ENCODE measurements at places on chromosomes 16 and 17.

- no peak for DNase-seq
These were observed 43.1 kb downstream of the SCNN1G start for GRCh38 chr16:23225634-23226033.

DNA sequence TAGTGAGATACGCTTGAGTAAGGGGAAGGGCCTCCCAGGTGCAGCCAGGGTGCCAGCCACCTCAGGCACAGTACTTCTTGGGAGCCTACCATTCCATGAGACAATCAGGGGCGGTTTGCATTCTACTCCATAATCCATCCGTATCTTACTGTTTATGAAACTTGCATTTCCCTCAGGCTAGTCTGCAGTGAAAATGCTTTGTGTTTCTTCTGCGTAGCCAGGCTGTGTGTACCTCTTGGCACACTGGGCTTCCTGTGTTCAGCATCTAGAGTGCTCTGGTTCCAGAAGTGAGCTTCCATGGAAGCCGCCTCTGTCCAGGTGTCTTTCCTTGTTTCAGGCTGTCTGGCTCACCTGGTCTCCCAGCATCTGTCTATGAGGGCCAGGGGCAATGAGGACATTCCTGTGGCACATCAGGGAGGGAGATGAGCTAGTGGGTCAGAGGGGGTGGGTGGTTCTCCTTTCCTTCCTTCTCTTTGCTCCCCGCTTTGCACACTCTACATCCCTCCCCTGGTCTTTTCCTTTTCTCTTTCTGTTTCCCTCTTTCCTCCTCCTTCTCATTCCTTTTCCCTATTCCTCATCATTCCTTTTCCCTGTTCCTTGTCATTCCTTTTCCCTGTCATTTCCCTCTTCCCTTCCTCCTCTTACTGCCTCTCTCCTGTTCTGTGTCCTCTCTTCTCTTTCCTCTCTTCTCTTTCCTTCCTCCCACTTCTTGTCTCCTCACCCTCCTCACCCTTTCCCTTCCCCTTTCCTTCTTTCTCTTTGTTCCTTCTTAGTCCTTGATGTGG, 386.5 kb downstream of the CPPED1 start:
- no peak for DNase-seq

GRCh38 chr17:68351395-68351794, 60.1 kb downstream of the ARSG start:
- DNase-seq: no peak

DNA sequence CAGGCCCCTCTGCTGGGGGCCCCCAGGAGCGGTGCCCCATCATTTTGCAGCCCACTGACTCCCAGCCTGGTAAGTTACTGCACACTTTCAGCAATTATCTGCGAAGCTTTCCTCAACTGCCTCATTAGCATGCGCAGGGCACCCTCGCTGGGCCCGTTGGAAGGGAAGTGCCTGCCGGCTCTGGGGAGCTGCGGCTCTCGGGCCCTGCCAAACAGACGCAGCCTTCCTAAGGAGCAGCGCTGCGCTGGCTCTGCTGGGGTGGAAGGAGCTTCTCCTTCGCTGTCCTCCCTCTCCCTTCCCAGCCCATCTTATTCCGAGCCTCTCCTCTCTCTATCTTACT, 71.0 kb downstream of the RBBP6 start:
- DNase-seq: no peak

DNA sequence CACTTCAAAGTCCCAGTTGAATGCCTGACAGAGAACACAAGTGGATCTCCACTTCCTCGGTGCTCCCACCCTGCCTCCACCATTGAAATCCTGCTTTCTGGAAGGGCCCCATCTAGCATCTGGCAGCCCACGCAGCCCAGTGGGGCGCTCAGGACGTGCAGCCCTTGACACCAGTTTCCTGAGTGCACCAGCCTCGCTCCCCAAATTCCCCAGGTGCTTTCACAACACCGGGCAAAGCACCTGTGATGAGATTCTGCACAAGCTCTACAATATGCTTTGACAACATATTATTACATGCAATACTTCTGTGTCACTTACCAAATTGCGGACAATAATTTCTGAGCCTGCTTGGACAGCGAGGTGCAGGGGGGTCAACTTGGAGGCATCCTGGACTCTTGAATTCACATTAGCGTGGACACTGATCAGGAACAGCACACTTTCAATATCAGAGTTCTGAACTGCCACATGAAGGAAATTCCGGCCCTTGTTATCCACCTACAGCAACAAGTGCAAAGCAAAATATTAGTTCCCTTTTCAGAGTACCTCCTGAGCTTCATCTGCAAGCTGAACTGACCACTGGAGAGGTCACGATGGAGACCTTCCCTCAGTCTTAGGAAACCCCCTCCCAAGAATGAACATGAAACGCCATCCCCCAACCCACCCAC, 33.9 kb downstream of the CYB5D2 start:
- peak; percentile 35 for DNase-seq

- no peak for DNase-seq
These were observed 11.3 kb downstream of the CA5A start for GRCh38 chr16:87924811-87925670.

- no peak for DNase-seq
These were observed 77.1 kb downstream of the MRM3 start for GRCh38 chr17:859061-859823.

GRCh38 chr17:73645050-73645871, 1.0 kb upstream of the SDK2 start:
- peak; percentile 64 for DNase-seq

GRCh38 chr16:1890024-1890707, 18.2 kb upstream of the MEIOB start:
- no peak for DNase-seq

- peak; percentile 62 for DNase-seq
These were observed 1.4 kb downstream of the MMD start for GRCh38 chr17:55420067-55420775.

GRCh38 chr16:265711-266110, 10.0 kb downstream of the RGS11 start:
- DNase-seq: no peak

DNA sequence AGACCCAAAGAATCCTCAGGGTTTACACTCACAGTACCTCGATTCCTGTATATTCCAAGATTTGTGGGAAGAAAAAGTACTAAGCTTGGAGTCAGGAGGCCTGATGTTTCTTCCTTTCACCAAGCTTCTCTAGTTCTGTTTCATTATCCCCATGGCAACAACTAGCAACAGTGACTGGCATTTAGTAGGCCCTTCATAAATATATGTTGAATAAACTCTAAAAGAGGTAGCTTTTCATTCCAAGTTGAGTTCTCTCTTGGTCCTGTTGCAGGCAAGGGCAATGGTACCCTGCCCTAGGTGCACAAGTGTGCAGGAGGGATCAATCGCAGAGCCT, 527 bp upstream of the UBE2Z start:
- DNase-seq: no peak

DNA sequence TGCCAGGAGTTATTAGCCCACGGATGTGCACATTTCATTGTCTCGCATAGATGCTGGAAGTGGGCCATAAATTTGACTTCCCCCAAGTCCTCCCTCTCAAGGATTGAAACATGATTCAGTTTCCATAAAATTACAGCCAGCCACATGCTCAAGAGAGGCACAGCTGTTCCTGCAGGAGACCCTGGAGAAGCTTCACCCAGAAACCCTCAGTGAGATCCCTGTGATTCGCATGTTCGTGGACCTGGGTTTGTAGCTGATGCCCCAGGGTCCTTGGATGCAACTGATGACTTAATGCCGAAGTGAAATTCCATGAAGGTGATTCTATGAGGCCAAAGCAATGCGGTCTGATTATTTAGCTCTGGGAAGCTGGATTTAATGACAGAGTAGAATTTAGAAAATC, 24.7 kb upstream of the AQP8 start:
- DNase-seq: no peak

- DNase-seq: no peak
These were observed 55.1 kb upstream of the CNTNAP4 start for GRCh38 chr16:76222087-76222486.

DNA sequence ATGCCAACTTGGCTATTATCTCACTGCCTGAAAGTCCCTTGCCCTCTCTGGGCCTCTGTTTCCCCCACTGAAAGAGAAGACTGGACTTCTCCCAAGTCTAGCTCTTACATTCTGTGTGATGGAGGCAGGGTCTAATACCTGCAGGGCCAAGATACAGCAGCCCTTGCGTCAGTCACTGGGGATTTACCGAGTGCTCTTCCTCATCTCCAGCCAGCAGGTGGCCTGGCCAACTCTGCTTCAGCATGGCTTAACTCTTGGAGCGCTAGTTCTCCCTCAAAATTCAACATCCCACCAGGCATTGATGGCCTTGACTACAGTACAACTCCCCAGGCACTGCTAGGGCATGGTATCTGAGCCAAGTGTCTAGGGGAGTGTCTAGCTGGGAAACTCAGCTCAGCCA, 19.9 kb upstream of the MTMR4 start:
- no peak for DNase-seq

GRCh38 chr17:33949100-33949499, 306.0 kb upstream of the CCL2 start:
- DNase-seq: no peak

DNA sequence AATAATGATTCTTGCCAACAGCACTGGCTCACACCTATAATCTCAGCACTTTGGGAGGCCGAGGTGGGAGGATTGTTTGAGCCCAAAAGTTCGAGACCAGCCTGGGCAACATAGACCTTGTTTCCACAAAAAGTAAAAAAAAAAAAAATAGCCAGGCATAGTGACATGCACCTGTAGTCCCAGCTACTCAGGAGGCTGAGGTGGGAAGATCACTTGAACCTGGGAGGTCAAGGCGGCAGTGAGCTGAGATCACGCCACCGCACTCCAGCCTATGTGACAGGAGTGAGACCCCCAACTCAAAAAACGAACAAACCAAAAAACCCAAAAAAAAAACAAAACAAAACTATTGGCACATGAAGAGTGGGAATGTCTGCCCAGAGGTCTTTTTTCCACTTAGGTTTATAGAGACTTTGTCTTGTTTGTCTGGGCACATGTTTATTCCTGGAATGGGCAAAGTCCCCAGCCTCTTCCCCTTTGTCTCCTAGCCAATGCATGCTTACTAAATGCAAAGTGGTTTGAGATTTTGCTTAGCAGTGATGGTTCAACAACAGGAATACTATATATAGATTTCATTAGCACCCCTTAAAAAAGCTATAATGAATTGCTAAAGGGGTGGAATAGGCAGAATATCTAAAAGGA, 25.9 kb downstream of the NMT1 start:
- no peak for DNase-seq

- no peak for DNase-seq
These were observed 151.0 kb upstream of the RBL2 start for GRCh38 chr16:53282975-53283946.

DNA sequence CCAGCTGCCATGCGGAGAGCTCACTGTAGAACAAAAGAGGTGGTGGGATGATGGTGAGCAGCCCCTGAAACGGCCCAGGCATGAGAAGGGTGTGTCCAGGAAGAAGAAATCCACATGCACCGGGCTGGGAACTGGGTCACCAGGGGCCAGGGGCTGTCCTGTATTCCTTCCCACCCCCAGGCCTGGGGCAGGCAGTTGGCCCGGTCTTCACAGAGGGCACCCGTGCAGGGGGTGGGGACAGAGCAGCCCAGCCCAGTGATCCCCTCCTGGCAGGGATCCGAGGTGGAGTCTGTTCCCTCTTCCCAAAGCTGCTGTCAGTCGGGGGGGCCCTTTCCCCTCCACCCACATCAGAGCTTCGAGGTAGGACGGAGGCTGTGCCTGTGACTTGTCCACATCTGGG, 9.2 kb downstream of the HS3ST6 start:
- no peak for DNase-seq

- peak; percentile 24 for DNase-seq
These were observed 65.7 kb downstream of the CENPV start for GRCh38 chr17:16287563-16288027.

DNA sequence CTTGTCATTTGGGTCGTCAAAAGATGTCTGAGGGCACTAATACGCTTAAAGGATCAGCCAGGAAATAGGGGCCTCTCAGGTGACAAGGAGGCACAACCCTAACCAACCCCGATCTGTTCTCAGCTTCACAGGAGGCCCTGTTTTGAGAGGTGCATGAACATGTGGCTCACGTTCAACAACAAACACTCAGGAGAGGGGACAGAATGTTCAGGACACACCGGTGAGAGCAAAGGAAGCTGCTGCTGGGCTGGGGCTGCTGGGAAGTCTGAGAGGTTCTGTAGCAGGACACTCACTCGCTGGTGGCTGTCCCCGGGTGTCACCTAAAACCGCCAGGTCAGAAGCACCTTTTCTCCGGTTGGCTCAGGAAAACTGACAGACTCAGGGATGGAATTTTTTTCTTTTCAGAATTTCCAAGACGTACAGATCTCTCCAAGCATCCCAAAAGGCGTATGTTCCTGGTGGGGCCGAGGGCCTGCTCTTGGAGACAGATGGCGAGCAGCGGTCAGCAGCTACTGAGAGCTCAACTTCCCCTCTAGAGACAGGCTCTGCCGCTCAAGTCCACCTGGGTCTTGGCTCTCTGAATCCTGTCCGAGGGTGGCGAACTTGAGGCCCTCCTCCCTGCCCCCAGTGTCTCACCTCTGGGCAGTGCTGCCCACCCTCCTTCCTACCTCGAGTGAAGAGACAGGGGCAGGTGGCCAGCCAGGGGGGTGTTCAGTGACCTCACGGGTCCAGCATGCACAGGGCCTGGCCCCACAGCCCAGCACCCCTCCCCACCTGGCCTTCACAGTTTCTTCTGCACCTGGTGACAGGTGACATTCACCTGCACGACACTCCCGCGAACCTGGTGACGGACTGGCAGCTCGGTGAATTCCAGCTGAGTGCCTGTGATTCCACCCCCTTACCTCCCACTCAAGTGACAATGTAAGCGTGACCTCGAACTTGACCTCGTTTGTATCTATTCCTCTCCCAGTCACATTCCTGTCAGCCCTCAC, 22.9 kb downstream of the CLUH start:
- DNase-seq: no peak

GRCh38 chr17:55642741-55643140, 79.9 kb downstream of the TMEM100 start:
- DNase-seq: no peak

DNA sequence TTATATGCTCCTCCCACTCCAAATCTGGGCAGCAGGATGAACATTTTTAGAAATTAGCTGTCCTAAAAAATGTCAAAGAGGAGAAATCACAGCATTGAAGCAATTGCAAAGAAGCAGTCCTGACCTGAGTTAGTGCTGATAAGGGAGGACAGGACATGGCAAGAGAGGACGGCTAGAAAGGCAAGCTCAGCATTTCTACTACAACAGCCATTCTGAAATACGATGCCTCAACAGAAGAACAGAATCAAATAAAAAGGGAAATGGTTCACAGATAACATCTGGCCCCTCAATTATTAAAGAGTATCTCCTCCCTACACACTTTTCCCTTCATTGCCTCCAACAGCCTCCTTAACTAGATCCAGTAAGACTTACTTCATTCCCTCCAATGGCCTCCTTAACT, 18.3 kb downstream of the VPS53 start:
- no peak for DNase-seq

- no peak for DNase-seq
These were observed 15.5 kb downstream of the BANP start for GRCh38 chr16:87966685-87967185.

GRCh38 chr16:18788828-18789514, 1.2 kb downstream of the RPS15A start:
- no peak for DNase-seq
